Activated CD4-positive, CD25-positive, alpha-beta regulatory T cell treated with anti-CD3 and anti-CD28 coated beads, Interleukin-2, amount 50 U/mL, for 24 hours (primary cell): ENCODE measurements at places on chromosomes 7 and 10.

GRCh38 chr7:124364283-124364682 is 331.4 kb upstream of the TMEM229A start:
- ATAC-seq: no peak

DNA sequence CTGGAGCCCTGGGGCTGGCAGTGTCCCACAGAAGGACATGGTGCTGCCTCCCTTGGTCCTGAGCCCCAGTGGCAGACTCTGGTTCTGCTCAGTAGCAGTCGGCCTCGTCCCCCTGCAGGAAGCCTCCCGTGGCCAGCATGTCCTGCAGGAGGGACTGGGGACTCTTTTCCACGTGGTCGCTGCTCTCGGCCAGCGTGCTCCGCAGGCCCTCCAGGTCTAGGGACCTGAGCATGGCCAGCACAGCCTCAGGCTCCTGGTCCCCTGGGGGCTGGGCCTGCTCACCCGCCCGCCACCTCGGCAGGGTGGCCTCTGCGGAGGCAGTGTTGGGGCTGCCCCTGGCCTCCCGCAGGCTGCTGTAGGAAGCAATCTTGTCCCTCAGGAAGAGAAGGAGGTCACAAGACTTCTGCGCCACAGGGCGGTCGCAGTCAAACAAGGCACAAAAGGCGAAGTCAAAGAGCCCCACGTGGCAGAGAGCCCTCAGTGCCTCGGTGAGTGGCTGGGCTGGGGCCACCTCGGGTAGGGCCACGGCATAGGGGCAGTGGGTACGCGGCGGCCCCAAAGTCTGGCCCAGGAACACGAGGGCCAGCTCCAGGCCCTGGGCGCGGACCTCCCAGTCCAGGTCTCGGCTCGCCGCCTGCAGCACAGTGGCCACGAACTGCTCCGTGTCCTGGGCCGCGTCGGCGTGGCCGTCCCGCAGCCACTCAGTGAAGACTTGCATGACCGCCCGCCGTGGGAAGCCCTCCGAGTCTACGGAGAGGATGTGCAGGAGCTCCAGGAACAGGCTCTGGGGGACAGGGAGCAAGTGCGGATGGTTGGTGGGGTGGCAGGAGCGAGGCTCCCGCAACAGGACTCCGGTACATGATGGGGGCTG is 17.1 kb downstream of the BRAT1 start:
- ATAC-seq: no peak

GRCh38 chr7:107678110-107678753 is 17.6 kb downstream of the SLC26A4 start:
- peak; percentile 82 for ATAC-seq

DNA sequence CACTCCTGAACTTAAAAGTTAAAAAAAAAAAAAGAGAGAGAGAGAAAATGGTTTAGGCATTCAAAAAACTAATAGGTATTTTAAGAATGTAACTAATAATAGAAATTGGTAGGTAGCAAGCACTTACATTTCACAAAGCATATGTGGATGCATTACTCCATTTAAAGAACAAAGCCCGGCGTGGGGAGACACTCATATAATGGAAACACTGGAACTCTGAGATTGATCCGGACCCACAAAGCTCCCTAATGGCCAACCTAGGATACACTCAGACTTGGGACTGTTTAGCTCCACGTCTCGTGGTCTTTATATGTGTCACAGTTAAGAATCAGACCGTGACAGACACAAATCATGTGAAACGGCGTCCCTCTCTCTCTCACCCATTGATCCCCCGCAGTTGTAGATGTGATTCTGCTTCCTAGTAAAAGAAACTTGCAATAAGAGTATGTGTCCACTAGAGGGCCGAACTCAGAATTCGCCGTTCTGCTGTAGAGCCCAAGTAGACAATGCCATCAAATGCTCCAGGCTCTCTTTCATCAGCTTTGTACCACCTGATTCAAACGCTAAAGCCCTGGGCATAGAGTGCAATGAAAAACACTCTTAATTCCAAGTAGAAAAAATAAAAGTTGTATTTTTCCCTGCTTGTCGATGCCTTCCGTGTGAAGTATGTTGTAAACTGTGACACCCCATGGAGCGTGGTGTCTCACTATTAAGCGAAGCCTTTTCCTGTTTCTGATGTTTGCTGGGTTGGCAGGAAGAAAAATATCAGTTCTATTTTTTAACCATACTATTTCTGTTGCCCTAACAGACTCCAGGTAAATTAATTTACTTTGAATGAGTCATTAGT is 429.0 kb upstream of the MTPN start:
- ATAC-seq: peak; percentile 65

DNA sequence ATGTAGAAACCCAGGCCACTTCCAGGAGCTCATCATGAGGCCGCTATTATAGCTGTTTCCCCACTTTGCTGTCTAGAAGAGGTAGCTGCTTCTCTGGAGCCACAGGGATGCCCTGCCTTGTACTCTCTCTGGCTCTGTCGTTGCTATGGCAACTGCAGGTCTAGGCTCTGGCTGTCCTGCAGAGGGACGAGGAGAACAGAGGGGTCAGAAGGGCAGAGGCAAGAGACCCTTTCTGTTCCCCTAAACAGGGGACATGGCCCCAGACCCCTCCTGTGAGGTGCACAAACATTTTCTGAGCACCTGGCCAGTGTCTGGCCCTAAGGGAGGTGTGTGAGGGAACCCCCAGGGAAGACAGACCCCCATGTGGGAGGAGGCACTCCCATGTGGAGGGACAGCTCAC is 31.4 kb downstream of the ITPRIP start:
- no peak for ATAC-seq

DNA sequence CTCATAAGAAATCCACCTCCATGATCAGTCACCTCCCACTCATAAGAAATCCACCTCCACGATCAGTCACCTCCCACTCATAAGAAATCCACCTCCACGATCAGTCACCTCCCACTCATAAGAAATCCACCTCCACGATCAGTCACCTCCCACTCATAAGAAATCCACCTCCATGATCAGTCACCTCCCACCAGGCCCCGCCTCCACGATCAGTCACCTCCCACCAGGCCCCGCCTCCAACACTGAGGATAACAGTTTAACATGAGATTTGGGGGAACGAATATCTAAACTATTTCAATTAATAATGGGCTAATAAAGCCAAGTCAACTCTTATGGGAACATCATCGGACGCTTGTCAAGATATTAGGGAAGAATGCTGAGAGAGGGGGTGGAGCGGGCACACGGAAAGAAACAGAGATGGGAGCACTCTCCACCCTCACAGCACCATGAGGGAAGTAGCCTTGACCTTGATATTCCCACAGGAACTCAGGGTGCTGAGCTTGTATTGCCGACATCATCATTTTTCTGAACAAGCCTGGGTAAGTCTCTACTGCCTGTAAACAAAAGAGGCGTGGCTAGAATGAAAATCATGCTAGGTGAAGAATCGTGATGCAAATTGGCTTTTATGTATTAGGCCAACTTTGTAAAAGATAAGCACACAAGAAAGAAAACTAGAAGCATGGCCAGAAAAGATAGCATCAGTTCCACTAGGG is 303.5 kb upstream of the KLF6 start:
- no peak for ATAC-seq

DNA sequence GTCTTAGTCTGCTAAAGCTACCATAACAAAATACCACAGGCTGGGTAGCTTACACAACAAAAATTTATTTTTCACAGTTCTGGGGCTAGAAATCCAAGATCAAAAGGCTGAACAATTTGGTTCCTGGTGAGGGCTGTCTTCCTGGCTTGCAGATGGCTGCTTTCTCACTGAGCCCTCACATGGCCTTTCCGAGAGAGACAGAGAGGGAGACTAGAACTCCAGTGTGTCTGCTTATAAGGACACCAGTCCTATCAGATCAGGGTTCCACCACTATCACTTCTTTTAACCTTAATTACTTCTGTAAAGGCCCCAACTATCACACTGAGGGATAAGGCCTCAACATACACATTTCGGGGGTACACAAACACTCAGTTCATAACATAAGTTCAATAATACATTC is 527.4 kb upstream of the VSTM2A start:
- ATAC-seq: no peak

DNA sequence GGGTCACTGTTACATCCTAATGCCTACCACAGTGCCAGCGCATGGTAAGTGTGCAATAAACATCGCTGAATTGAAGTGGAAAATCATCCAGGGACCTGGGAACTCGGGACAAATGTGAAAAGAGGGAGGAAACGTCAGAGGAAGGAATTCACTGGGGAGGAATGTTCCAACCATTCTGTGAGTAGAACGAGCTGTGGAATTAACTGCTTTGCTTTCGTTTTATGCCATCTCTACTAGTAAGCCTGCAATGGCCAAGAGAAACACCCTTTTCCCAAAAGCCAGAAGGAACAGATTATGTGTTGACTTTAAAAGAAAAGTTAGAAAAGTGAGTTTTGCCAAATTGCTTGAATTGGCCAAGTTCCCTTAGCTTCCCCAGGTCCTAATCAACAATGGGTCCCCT is 1044.9 kb downstream of the TYW1 start:
- no peak for ATAC-seq

DNA sequence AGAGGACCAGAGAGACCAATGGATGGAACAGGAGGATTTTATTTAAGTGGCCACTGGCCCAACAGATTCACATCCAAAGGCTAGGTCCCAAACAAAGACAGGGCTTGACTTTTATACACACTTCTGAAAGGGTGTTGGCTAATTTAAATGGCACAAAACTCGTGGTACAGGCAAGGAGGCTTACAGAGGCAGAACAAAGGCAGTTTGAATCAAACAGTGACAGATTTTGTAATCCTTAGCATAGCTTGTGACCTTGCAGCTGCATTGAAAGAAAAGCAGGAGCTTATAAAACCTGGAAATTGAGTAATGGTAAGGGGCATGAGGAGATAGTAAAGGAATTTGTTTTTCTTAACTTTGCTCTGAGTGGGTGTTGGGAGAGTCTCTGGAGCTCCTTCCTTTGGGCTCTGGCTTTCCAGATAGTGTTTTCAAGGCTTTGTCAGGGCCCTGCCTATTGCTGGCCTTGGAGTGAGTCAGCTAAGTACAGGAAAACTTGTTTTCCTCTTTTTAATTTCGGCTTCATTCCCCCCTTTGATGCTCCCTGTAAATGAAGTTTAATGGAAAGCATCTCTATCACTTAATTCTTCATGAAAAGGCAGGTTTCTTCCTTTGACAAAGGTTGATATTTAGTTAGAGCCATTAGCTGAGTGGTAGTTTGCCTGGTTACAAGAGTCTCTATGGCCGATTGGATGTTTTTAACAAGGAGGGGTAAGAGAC is 96.9 kb downstream of the TRIM24 start:
- no peak for ATAC-seq

DNA sequence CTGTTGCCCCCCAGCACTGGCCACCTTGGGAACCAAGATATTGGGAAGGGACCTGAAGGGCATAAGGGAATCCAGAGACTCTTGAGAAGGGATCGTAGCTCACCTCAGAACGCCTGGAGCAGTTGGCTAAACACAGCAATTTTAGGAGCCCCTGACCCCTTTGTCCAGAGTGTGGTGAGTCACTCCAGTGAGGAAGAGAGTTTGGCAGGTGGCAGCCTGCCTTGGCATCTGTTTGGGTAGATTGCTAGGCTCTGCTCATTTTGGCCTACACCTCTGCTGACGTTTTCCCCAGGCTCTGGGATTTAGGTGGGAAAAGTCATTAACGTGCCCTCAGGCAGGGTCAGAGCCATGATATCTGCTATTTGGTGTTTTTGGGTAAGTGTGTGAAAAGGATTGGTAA is 100.6 kb downstream of the GRB10 start:
- no peak for ATAC-seq

DNA sequence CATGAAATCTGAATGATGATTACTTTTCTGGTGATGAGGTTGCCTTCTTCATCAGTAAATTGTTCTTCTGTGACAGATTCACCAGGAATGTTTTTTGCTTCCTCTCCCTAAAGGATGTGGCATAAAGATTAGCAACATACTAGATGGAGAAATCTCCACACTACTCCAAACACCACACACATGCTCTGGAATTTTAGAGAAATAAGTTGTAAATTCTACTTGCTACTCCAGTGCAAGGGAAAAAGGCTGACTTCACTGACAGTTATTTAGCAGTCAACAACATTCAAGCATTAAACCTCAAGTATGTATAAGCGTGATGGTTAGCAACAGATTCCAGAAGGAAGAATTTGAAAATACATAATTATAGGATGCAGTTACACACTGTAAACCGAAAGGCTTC is 137.9 kb upstream of the CCDC6 start:
- ATAC-seq: no peak

GRCh38 chr10:31509989-31510388 is 191.0 kb downstream of the ZEB1 start:
- peak; percentile 88 for ATAC-seq

DNA sequence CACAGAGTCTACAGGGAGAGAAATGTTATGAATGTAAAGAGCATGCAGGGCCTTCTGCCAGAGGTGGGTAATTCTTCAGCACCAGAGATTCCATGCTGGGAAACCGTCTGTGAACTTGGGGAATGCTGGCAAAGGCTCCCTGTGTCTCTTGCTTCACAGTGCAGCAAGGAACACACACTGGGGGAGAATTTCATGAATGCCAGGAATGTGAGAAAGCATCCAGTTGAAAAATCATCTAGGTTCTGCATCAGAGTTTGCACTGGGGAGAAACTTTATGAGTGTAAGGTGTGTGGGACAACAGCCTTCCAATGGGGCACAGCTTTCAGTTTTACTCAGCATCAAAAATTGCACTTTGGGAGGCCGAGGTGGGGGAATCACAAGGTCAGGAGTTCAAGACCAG is 224.3 kb upstream of the IGFBP3 start:
- no peak for ATAC-seq

DNA sequence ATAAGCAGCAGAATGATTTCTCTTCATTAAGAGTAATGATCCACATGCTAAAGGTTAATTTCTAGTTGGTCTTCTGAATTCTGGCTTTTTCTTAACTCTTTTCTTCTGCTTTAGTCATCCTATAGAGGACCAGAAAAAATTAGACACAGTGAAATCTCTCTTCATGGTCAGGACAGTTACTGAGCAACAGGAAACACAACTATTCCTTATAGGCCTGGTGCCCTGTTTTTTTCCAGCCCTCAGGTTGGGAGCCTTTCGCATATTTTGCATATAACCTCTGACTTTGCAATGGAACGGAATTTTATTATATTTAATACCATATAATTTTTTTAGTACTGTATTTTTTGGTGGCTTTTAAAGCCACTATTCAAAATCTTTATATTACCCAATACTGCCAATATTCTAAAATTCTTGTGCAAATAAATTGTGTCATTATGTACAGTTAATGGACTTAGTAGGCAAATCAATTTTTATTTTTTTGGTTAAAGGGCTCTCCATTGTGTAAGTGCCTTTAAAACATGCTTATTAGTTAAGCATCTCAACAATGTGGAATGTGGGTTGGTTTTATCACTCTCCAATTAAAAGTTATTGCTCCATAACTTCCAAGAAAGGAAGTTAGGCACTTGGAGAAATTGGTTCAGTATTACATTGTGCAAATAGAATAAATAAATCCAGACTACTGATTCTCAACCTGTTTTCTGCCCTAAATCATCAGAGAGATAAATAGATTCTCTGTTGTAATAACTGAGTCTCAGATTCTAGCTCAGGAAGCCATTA is 22.5 kb downstream of the ARL4A start:
- ATAC-seq: no peak

DNA sequence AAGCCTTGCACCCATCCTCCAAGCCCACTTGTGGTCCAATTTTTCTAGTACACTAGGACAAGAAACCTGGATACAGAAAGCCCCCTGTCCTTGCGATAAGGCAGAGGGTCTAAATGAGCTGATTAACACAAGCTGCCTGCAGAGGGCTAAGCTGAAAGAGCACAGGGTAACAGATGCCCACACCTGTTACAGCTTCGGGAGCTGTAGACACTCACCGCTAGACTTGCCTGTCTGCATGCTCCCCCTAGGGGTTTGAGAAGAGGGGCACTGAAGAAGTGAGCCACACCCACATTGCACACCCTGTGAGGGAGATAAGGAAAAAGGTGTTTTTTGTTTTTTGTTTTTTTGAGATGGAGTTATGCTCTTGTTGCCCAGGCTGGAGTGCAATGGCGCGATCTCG is 386.5 kb upstream of the AUTS2 start:
- ATAC-seq: no peak

- no peak for ATAC-seq
These were observed 390.2 kb upstream of the COBL start for GRCh38 chr7:51706851-51707250.
